ENCODE measurements at places on chromosomes 16 and 17. TPM values are rescaled to one million over a fixed set of nuclear protein-coding genes. Genes with fewer than 3 reads are reported as not detected.

Gene KRT36
- total RNA-seq = not detected

Gene ABCA5
- 19.5 TPM for total RNA-seq

Gene GPR179
- 0.10 TPM for total RNA-seq

Gene CD300LB
- total RNA-seq = not detected

Gene IQCK
- 4.8 TPM for total RNA-seq

Gene KRT17
- total RNA-seq = 9.0 TPM

Measured in smooth muscle cell of the pulmonary artery (primary cell).